Activated T-cell treated with anti-CD3 and anti-CD28 coated beads for 24 hours (primary cell): ENCODE measurements at places on chromosomes 4 and X.

GRCh38 chr4:182968917-182969650 lies 51.9 kb upstream of the DCTD start:
- no peak for DNase-seq

DNA sequence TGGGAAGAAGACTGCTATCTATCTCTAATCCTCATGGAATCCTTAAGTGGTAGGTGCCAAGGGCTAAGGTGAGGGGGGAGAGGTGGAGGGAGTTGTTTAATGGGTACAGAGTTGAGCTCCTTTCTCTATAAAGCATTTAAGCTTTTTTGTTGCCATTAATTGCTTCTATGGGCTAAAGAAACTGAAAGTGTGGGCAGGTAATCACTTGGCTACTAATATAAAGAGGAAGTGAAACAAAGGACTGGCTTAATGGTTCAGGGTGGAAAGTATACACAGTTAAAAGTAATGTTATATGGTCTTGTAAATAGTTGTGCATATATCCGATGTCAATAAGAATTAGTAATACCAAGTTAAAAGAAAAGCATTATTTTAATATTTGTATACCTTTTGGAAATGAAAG lies 83.9 kb downstream of the POLA1 start:
- DNase-seq: no peak

- no peak for DNase-seq
Observed at GRCh38 chr4:72312032-72312650, 256.9 kb downstream of the ADAMTS3 start.

GRCh38 chr4:145482209-145483037 lies 770 bp downstream of the SMAD1 start:
- DNase-seq: peak; percentile 76

- no peak for DNase-seq
Observed at GRCh38 chrX:40064055-40064597, 33.6 kb downstream of the BCOR start.
